CD4-positive, alpha-beta memory T cell (primary cell): ENCODE measurements at places on chromosomes 5 and 9. TPM values are rescaled to one million over a fixed set of nuclear protein-coding genes. Genes with fewer than 3 reads are reported as not detected.

Gene RGS7BP
- not detected for total RNA-seq

DNA sequence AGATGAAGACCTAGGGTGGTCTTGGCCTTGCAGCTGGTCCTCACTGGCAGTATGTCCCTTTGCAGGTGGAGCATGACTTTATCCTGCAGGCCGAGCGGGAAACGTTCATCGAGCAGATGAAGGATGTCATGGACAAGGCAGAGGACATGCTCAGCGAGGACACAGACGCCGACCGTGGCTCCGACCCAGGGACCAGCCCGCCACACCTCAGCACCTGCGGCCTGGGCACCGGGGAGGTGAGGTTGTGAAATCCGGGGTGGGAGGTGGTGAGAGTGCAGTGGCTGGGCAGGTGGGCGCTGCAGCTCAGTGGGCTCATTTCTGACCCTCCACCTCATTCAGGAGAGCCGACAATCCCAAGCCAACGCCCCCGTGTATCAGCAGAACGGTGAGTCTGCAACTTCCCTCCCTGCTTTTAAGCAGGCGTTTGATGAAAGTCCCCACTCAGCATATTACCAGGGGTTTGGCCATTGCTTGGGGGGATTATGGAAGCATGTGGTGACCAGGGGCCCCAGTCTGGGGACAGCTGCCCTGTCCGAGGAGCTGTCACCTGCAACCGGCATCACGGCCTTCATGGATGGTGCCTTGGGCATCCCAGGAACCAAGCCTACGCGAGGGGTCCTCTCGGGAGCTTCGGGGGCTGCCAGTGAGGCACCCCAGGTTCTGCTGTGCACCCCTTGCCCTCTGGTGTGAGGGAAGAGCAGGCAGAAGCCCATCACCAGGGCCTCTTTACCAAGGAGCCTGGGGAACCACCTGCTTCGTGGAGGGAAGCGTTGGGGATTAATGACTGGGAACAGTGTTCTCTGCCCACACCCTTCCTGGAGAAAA, 84.0 kb downstream of the WNK2 start:
- no peak for DNase-seq

DNA sequence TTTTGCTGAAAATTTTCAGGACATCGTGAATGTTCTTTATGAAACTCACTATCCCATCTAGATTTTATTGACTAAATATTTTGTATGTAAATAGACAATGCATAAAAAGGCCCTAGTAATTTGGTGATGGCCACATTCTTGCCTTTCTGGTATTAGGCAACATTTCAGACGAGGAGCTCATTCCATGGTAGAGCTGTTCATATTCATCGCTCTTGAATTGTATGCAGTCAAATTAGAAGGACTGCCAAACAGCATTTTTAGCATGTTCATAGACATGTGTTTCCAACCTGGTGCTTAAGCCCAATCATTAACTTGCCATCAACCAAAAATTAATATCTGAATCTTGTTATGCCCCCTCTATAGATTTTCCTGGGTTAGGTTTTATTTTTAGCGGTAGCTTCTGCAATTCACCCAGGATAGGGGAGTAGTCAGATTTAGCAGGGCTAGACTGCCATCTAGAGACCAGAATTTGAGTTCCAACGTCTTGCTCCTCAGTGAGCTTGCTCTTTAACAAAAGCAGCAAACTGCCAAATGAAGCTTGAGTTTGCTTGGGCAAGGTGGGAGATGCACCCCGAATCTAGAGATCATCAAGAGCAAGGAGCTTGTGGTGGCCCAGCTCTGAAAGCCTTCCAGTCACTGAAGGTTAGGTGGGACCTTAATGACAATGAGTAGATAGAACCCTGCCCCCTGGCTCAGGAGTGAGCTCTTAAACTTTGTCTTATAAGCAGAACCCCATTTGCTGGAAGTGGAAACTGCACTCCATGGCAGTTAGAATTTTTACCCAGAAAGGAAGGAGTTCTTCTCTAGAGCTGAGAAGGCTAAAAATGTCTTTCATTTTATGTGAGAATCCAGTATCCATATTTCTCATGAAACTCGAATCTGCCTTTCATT, 456.2 kb downstream of the RASEF start:
- no peak for DNase-seq

Gene ACOT12
- not detected for total RNA-seq

GRCh38 chr9:84975926-84976325, 306.4 kb downstream of the NTRK2 start:
- no peak for DNase-seq

Gene PCDHA4
- not detected for total RNA-seq

- peak; percentile 52 for DNase-seq
Observed at GRCh38 chr5:43305948-43306565, 7.2 kb downstream of the HMGCS1 start.

GRCh38 chr5:1670351-1670750, 129.3 kb downstream of the MRPL36 start:
- DNase-seq = no peak

- no peak for DNase-seq
Observed at GRCh38 chr5:54309276-54309675, 1.1 kb downstream of the ARL15 start.

GRCh38 chr9:108588246-108588645, 267.5 kb downstream of the ACTL7B start:
- DNase-seq = no peak

DNA sequence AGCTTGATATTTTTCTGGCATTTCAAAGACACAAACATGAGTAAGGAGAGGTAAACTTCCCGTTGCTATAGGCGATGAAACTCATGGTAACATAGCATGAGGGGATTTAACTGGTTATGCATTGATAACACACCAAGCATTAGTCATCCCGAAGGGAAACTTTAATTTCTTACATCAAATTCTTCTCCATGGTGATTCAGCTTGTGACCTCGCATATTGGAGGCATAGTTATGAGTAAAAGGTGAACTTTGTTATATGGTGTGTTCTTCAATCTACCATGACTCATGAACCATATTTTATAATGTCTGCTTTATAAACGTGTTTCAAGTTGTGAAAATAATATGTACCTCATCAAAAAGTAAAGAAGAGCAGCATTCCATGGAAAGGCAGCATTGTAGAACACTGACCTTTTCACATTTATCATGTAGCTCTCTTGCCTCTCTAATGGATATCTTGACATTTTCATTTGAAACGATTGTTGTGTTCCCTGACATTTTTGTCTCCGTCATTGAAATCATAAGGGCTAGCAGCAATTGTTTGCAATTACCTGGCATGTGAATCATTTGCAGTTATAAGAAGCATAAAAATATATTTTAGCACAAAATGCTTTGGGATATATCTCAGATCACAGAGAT, 491.8 kb downstream of the ANXA1 start:
- DNase-seq = no peak

Gene MEF2C
- 0.39 TPM for total RNA-seq

Gene MPDZ
- total RNA-seq = not detected

Gene C5orf52
- total RNA-seq = not detected

Gene DNAJC21
- 63.7 TPM for total RNA-seq

DNA sequence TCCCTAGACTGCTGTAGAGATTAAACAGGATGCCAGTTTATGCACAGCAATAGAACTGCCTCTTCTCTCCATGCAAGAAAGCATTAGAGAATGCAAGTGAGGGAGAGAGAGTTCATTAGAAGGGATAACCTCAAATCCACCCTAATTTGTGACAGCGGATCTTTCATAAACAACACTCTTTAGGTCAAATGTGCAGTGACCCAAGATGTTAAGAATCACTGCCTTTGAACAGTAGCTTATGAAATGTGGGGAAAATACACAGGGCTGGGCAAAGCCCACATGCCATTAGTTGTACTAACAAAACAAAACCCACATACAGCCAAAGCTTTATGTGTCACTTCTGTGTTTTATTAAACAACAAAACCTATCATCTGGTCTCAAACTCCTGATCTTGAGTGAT, 36.2 kb upstream of the POU4F3 start:
- DNase-seq = no peak

DNA sequence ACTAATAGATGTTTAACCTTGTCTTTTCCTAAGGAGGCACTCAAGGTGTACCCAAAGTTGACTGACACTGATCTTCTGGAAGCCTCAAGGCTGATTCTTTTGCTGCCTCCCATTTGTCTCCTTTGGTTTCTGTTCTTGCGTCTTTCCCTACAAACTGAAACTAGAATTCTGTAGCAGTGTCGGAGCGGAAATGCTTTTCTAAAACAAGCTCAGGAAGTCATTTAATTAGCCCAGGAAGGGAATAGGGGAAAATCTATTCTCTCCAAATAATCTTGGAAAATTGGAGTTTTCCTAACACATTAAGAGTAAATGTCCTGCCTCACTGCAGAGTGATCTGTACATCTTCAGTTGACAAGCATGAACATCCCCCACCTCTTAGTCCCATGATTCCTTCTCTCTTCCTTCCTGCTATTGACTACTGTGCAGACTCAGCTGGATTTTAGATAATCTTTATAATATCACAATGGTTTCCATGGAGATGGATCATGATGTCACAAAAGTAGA, 182.7 kb downstream of the NR3C1 start:
- peak; percentile 9 for DNase-seq

DNA sequence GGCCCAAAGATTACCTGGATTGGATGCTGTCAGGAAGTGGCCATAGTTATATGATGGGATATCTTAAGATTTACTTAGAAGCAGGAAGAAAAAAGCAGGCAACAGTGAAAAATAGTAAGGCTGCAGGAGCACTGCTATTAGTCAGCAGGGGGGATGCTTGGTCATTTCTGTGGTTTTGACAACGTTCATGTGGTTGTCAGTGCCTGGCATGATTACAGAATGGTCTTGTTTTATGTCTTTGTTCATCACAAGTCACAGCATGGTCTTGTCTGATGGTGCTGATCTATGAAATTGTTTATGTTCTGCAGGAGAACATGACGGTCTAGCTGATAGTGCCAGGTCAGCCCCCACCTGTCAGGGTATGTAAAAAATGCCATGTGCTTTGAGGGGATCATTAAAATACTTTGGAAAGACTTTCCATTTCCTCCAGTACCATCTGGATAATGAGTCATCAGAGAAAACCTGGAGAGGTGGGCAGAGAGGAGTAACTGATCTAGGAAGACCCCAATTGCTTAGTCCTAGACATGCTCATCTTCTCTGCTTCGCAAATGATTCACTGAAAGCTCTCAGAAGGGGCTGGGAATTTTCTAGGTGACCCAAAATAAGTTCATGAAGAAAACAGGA, 48.5 kb downstream of the PLGRKT start:
- DNase-seq = no peak

DNA sequence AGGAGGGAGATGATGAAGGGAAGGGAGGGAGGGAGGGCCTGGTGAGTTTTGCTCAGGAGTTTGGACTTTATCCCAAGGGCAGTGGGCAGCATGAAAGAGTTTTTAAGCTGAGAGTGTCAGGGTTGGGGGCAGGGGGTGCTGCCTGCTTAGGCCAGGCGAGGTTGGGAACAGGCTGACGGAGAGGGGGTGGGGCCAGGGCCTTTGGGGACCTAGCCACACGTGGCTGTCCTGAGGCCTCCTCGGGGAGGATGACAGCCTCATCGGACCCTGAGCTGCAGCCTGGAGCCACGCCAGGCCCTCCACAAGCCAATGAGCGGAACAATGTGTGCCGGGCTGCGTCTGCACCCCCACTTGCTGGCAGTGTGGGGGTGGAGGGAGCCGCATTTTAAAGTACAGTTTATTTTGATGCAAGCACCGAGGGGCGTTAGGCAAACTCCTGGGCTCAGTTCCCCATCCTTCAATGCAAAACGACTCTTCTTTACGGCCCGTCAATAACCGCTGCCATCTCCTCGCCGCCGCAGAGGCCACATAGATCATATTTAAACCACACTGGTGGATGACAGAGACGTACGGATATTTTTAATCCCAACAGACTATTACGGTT, 5.3 kb upstream of the RXRA start:
- no peak for DNase-seq

- no peak for DNase-seq
Observed at GRCh38 chr9:4689687-4690104, 10.3 kb downstream of the CDC37L1 start.

GRCh38 chr9:91773156-91773555, 176.9 kb downstream of the ROR2 start:
- DNase-seq = no peak

GRCh38 chr5:143014017-143014651, 244.0 kb downstream of the ARHGAP26 start:
- no peak for DNase-seq

Gene RAB3C
- not detected for total RNA-seq

DNA sequence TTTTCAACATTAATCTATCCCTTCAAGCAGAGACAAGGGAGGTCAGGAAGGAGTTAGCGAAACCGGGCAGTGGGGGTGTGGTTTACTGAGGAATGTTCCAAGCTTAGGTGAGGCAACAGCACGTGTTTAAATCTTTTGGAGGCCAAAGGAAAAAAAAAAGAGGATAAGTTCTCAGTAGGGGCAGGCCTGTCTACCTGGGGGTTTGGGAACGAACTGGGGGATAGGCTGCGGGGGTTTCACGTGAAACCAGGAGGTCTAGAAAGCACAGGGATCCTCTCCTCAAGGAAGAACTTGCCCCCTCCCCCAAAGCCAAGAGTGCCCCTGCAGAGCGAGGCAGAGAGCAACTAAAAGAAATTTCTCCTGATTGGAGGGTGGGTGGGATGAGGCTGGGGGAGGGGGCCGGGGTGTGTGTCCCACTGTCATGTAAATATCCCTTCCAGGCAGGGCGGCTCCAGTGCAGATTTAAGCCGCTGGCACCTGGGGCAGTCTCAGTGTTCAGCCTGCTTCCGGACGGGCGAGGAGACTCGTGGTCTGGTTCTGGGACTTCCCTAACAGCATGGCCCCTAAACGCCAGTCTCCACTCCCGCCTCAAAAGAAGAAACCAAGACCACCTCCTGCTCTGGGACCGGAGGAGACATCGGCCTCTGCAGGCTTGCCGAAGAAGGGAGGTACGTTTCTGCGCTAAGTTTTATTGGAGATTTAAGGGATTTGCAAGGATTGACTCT, 5.5 kb upstream of the SET start:
- DNase-seq = no peak

Gene KIAA0825
- total RNA-seq = 2.1 TPM
